Activated naive CD4-positive, alpha-beta T cell treated with anti-CD3 and anti-CD28 coated beads for 36 hours (primary cell): ENCODE measurements at places on chromosomes 7 and 10. TPM values are rescaled to one million over a fixed set of nuclear protein-coding genes. Genes with fewer than 3 reads are reported as not detected.
A peak's percentile ranks its signal among the peaks of the same experiment; 100 is the strongest.

GRCh38 chr7:144812379-144813283 is 23.2 kb downstream of the TPK1 start:
- peak; percentile 70 for DNase-seq
- peaks cover 5% of the 10 kb centered on the region for H3K36me3 ChIP-seq
- no peaks in the 10 kb centered on the region for H3K27me3 ChIP-seq
- peak overlapping the region; percentile 72 for H3K4me3 ChIP-seq

DNA sequence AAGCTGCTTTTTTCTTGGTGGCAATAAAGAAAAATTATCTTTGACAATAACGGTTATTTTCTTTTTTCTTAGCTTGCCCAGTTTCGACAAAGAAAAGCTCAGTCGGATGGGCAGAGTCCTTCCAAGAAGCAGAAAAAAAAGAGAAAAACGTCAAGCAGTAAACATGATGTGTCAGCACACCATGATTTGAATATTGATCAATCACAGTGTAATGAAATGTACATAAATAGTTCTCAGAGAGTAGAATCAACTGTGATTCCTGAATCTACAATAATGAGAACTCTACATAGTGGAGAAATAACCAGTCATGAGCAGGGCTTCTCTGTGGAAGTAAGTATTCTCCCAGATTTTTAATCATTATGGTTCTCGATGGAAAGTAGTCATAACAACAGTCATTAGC is 33.0 kb downstream of the AKAP9 start:
- peaks cover 12% of the 10 kb centered on the region for H3K36me3 ChIP-seq
- H3K27me3 ChIP-seq, result no peaks in the 10 kb centered on the region
- DNase-seq, result no peak
- no peak overlapping the region for H3K4me3 ChIP-seq

GRCh38 chr10:31928549-31929260 is at the start of gene ARHGAP12:
TSS of gene ARHGAP12 (minus strand) at chr10:31928831. CDS start at chr10:31908855, 19,976 bp downstream.
- H3K27ac ChIP-seq, result peak within 1 kb of the TSS; percentile 30
- peaks cover 37% of the 10 kb centered on the region for H3K4me1 ChIP-seq
- no peaks in the 10 kb centered on the region for H3K27me3 ChIP-seq
- H3K36me3 ChIP-seq, result no peaks in the 10 kb centered on the region
- H3K4me3 ChIP-seq, result peak within 1 kb of the TSS; percentile 88
- peak; percentile 78 for DNase-seq

DNA sequence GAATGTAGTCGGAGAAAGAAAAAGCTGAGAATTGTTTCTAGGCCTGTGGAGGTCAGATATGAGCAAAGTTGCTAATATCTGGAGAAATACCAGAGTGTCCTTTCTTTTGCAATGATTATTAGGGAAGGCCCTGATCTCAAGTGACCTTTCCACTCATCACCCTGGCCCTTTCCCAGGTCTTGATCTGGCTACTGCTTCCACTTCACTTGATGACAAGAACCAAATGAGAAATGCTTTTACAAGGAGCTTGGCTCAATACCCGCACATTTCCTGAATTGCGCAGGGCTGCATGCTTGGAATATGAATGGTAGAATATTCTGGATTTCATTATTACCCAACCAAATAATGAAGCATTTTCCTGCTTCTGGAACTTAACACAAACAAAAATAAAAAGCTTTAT is 104.6 kb downstream of the ITGB8 start:
- H3K27ac ChIP-seq, result no peak overlapping the region
- H3K4me1 ChIP-seq, result no peaks in the 10 kb centered on the region
- H3K27me3 ChIP-seq, result no peaks in the 10 kb centered on the region
- H3K36me3 ChIP-seq, result no peaks in the 10 kb centered on the region
- DNase-seq, result no peak

AASS gene
- total RNA-seq, result 2.2 TPM
